ENCODE measurements at places on chromosomes 5 and 9.

DNA sequence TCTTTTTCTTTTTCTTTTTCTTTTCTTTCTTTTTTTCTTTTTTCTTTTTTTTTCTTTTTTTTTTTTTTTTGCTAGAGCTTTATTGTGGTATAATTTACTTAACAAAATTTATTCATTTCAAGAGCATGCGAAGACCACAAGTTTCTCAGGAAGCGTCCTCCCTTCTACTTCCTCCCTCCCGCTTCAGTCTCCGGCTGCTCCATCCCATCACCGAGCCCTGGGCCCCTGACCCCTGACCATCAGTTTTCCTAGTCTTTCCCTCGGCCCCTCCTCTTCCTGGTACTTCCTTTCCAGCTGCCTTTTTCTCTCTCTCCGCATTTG lies 34.7 kb downstream of the C9orf152 start:
- DNase-seq = no peak

DNA sequence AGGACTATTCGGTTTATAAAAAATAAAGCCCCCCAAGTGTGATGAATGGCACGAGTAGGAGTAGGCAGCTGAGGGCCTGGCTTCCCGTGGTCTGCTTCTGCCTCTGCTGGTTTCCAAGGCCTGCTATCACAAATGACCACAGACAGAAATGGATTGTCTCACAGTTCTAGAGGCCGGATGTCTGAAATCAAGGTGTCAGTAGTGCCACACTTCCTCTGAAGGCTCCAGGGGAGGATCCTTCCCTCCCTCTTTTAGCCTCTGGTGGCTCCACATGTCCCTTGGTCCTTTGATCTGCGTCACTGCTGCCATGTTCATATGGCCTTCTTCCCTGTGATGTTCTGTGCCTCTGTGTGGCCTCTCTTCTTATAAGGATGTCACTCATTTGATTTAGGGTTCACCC lies 15.1 kb downstream of the PRKACG start:
- peak; percentile 25 for DNase-seq

- DNase-seq = peak; percentile 62
Observed at GRCh38 chr5:54205453-54205852, 104.9 kb downstream of the ARL15 start.

DNA sequence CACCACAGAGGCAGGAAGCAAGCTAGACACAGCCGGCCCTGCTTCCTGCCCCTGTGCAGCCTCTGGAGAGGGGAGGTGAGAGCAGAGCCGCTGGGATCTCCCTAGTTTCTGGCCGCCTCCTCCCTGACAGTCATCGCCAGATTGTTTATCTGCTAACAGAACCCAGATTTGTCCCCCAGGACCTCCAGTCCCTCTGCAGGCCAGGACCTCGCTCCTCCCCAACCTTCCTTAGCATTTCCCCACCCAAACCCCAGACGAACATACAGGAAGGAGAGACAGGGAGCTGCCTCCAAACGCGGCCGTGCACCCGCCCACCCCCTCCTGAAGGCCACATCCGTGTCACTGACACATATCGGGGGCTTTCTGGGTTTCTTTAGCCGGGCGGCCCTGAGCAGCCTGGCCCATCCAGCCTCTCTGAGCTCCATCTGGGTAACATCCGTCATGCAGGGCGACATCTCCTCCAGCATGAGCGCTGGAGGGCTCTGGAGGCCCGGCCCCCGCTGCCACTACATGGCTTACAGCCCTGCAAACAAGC lies 47.5 kb downstream of the DBH start:
- no peak for DNase-seq

DNA sequence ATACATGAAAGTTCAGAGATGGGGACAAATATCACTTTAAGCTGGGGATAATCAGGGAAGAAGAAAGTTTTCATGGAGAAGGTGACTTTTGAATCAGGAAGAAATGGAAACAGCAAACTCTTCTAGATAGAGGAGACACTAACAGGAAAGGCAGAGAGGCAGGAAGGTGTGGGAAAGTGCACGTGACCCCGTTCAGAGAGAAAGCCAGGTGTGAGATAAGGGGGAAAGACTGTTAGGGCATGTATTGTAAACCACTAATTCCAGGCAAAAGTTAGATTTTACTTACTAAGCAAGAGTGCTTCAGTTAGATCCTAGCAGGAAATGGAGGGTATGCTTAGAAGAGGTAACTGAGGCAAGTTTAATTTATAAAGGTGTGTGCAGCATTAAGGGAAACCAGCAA lies 58.5 kb downstream of the PDCD1LG2 start:
- no peak for DNase-seq

DNA sequence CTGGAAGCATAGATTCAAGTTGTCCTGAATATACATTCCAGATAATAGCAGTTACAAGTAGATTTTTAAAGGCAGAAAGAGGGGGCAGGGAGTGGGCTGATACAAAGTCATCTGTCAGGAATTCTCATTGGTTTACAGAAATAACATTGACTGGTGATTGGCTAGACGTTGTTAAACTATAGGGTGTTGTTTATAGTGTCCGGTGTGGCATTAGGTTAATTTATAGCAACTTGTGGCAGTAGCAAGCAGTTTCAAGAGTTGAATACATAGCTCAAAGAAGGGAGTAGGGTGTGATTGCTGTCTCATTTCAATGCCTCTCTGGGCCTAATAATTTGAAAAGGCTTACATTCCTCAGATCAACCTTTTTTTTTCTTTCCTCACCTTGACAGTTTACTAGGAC lies 10.7 kb upstream of the POC5 start:
- no peak for DNase-seq

DNA sequence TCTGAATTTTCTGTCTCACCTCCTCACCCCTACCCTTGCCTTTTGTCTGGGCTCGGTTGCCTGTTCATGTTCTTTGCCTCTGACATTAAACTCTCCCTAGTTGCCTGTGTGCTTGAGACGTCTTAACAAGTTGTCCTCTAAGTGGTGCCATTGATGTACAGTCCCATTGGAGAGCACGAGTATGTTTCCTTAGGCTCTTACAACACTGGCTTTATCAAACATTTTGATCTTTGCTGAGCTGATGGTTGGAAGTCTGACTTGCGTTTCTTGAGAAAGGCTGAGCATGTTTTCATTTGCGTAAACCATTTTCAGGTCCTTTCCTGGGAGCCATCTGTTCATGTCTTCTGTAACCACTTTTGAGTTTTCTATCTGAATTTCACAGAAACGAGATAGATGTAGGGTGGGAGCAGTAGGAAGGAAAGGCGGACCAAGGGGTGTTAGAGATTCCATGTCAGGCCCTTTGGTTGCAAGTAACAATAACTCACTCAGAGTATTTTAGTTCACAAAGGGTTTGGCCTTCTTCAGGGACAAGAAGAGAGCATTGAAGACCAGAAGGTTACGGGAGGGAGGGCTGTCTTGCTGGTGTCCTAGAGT lies 35.4 kb downstream of the OTULIN start:
- no peak for DNase-seq

DNA sequence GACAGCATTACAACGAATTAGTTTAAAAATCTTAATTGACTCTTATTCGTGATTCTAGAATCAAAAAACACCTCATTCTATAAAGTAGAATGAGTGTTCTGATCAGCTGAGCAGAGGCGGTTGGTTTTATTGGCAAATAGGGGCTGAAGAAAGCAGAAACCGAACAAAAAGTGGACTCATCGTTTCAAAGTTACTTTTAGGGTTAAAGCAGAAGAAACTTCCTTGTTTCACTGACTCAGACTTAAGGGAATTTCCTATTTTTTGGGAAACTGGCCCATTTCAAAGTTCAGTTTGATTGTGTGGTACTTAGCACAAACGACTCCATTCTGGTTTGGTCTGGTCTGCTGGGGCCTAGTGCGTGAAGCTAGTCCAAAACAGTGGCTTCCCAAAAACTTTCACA lies 862 bp upstream of the NDUFB6 start:
- DNase-seq = no peak

- DNase-seq = no peak
Observed at GRCh38 chr9:87499424-87500017, 1.9 kb downstream of the DAPK1 start.

- DNase-seq = peak; percentile 84
Observed at GRCh38 chr5:56816546-56817081, 1.3 kb downstream of the MAP3K1 start.

All from NCI-H69 (cell line).